ENCODE measurements at places on chromosomes 2 and 18.
A peak's percentile ranks its signal among the peaks of the same experiment; 100 is the strongest.

DNA sequence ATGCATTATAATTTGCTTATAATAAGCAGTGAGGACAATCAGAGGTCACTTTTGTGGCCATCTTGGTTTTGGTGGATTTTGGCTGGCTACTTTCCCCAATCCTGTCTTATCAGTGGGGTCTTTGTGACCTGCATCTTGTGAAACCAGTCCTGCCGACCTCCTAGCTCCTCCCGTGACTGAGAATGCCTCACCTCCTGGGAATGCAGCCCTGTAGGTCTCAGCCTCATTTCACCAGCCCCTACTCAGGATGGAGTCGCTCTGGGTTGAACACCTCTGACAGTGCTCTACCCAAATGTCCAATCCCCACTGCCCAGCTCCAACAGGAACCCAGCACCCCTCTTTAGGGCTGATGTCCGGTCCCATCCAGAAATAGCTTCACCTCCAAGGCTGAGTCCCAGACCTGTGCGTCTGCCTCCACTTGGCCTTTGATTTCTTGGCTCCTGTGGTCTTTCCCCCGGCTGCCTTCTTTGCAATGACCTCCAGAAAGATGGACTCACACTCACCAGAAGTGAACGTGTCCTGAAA, 31.3 kb upstream of the PXDN start:
- H3K4me1 ChIP-seq, result no peaks in the 10 kb centered on the region
- H3K36me3 ChIP-seq, result no peaks in the 10 kb centered on the region
- no peak overlapping the region for H3K27ac ChIP-seq
- DNase-seq, result no peak
- no peak overlapping the region for H3K4me3 ChIP-seq
- no peaks in the 10 kb centered on the region for H3K27me3 ChIP-seq

DNA sequence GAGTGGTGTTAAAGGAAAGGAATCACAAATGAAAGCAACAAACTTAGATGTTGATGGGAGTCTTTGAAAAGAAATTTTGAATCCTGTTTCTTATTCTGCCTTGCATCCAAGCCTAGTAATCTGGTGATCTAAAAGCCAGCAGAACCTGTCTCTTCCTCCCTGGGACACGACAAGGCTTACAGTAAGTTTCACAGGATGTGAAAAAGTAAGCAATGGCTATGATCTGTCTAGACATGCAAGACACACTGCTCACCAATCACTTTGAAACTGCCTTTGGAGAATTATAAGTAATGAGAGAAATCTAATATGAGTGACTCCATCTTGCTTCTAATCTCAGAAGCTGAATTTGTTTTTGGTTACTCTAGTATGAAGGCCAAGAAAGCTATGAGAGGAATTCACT, 103.7 kb downstream of the KCNH7 start:
- peaks cover 28% of the 10 kb centered on the region for H3K4me1 ChIP-seq
- DNase-seq, result no peak

DNA sequence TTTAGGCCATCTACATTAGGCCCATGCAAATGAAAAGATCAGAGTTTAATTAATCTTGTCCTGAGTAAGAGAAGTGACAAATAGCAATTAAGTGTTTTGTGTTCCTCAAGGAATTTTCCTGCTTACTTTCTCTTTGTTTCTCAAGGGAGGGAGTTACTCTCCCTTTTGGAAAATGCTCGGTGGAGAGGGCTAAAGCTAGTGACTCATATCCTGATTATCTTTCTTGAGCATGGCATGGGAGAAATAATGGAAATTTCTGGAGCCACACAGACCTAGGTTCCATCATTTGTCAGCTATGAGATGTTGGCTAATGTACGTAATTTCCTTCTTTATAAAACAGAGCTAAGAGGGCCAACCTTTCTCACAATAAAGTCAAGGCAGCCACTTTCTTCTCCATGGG, 177.1 kb downstream of the ETAA1 start:
- DNase-seq, result no peak
- peaks cover 17% of the 10 kb centered on the region for H3K36me3 ChIP-seq
- peak overlapping the region; percentile 99 for H3K27ac ChIP-seq
- H3K27me3 ChIP-seq, result no peaks in the 10 kb centered on the region
- no peak overlapping the region for H3K4me3 ChIP-seq

DNA sequence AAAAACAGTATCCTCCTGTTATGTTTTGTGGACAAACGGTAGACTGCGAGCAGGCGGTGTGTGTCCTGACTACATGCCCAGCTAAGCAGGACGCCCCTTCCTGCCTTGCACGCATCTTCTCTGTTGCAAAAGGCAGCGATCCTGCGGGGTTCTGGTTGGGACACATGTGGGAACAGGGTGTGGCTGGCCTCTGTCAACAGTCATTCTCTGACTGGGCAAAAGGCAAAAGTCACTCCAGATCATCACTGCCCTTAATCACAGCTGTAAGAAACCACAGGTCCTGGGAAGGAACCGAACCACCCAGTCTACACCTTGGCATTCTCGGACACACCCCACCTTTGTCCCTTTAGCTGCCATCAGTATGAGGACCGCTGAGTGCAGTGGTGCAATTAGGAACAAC, 44.3 kb upstream of the TMEM87B start:
- no peak overlapping the region for H3K4me3 ChIP-seq
- H3K27me3 ChIP-seq, result no peaks in the 10 kb centered on the region
- DNase-seq, result no peak
- H3K36me3 ChIP-seq, result no peaks in the 10 kb centered on the region
- no peaks in the 10 kb centered on the region for H3K4me1 ChIP-seq

GRCh38 chr2:240917684-240918257, 11.6 kb downstream of the CROCC2 start:
- H3K4me3 ChIP-seq, result no peak overlapping the region
- H3K36me3 ChIP-seq, result no peaks in the 10 kb centered on the region
- no peak for DNase-seq
- peaks cover 8% of the 10 kb centered on the region for H3K4me1 ChIP-seq
- peaks cover 35% of the 10 kb centered on the region for H3K27me3 ChIP-seq
- H3K27ac ChIP-seq, result no peak overlapping the region

- peak; percentile 56 for DNase-seq
- no peaks in the 10 kb centered on the region for H3K27me3 ChIP-seq
- peak overlapping the region; percentile 39 for H3K27ac ChIP-seq
- H3K4me3 ChIP-seq, result no peak overlapping the region
- H3K36me3 ChIP-seq, result peaks cover 22% of the 10 kb centered on the region
These were observed 119.6 kb downstream of the FEZ2 start for GRCh38 chr2:36478332-36478738.

GRCh38 chr18:31498574-31499524, 872 bp downstream of the DSG2 start:
- H3K27me3 ChIP-seq, result no peaks in the 10 kb centered on the region
- peaks cover 30% of the 10 kb centered on the region for H3K36me3 ChIP-seq
- DNase-seq, result no peak
- H3K27ac ChIP-seq, result peak overlapping the region; percentile 85
- H3K4me3 ChIP-seq, result peak overlapping the region; percentile 80

GRCh38 chr18:27715751-27716150, 461.2 kb downstream of the CDH2 start:
- no peak overlapping the region for H3K4me3 ChIP-seq
- H3K36me3 ChIP-seq, result no peaks in the 10 kb centered on the region
- H3K27ac ChIP-seq, result no peak overlapping the region

Data from Calu3 (cell line).